ENCODE measurements at places on chromosomes 12 and 14.

GRCh38 chr12:51942501-51943000, 8.9 kb upstream of the ACVR1B start:
- DNase-seq, result no peak

DNA sequence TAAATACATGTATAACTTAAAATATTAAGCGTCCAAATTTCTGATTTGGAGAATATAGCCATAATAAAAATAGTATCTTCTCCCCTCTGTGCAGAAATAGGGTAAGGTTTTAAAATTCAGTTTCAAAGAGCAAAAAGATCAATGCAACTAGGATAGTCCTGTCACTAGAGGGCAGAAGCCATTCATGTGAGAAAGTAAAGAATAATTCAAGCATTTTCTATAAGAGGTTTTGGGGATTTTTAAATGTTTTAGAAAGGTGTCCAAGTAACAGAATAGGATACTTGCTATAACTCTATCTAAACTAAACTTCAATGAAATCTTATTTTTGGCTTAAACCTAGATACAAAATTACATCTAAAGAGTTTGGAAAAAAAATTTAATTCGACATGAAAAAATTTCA, 50.3 kb downstream of the ADAMTS20 start:
- no peak for DNase-seq

DNA sequence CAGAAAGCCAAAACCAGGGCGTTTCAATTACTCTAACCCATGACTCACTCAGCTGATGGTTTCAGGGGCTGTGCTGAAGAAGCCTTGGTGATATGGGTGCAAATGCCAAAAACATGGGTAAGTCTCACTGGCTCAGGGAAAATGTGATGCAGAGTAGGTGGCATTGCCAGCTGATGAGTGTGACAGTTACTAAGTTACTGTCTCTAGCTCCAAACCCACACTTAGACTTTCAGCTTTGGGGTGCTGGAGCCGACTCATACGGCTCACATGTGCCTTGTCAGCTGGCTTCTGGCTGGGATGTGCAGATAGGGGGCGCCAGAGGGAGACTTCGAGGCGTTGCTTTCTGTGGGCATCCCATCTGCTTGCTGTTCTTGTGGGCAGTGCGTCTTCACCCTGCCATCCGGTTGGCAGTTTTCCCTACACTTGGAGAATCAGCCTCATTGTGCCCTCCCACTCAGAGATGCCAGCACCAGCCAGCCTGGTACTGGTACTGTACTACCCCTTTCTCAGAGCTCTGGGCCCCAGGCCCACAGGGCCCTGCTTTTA, 11.1 kb upstream of the KRT7 start:
- DNase-seq, result peak; percentile 88

DNA sequence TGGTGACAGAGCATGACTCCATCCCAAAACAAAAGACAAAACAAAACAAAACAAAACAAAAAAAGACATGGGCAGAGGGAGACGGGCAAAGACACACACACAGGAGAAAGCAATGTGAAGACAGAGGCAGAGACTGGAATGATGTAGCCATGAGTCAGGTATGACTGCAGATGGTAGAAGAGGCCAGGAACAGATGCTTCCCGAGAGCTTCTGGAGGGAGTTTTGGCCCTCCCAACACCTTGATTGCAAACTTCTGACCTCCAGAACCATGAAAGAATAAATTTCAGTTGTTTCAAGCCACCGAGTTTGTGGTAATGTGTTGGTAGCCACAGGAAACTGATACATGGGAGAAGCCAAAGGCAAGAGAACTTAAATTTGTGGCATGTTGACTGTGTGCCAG, 27.1 kb downstream of the VWF start:
- no peak for DNase-seq

GRCh38 chr12:132429946-132430643, 59.9 kb upstream of the FBRSL1 start:
- DNase-seq, result no peak

- no peak for DNase-seq
Observed at GRCh38 chr12:65667932-65668331, 156.4 kb upstream of the HMGA2 start.

- DNase-seq, result no peak
Observed at GRCh38 chr12:105099356-105099755, 8.2 kb upstream of the WASHC4 start.
